Stimulated activated CD8-positive, alpha-beta memory T cell treated with anti-CD3 and anti-CD28 coated beads, Interleukin-2, amount 100 ng/mL, for 48 hours (primary cell): ENCODE measurements at places on chromosomes 7 and 10.

GRCh38 chr10:69640196-69640980, 10.3 kb downstream of the FAM241B start:
- no peak for DNase-seq

DNA sequence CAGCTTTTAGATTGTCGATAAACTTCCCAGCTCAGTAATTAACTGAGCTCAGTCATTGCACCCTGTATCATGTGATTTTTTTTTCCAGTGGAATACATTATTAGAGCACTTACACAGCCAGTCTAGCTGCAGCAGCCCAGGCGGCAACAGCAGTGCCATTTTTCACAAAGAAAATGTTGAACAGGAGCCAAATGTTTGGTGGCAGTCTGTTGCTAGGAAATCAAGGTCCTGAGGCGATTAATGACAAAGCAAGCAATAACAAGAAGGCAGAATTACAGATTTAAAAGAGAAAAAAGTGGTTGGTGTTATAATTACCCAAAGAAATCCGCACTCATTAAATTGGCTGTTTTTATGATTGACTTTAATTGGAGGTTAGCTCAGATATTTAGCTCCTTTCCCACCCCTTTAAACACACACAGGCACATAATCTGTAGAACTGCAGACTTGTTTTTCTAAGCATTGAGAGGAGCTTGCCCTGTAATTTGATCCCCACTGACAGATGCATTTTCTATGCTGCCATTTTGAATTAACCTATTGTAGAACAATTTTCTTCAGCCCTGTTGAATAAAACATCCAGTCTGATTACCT, 267.4 kb downstream of the ADK start:
- no peak for DNase-seq

DNA sequence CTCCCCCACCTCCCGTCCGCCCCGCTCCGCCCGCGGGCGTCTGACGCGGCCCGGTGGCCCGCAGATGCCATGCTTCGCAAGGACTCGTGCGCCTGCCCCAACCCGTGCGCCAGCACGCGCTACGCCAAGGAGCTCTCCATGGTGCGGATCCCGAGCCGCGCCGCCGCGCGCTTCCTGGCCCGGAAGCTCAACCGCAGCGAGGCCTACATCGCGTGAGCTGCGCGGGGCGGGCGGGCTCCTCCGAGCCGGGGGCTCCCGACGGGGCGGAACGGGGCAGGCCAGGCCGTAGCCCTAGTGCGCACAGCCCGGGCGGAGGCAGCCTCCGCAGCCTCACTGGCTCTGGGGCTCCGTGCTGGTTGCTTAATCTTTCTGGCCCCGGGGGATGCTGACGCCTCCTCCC, 2.8 kb downstream of the ASIC3 start:
- DNase-seq = peak; percentile 27

DNA sequence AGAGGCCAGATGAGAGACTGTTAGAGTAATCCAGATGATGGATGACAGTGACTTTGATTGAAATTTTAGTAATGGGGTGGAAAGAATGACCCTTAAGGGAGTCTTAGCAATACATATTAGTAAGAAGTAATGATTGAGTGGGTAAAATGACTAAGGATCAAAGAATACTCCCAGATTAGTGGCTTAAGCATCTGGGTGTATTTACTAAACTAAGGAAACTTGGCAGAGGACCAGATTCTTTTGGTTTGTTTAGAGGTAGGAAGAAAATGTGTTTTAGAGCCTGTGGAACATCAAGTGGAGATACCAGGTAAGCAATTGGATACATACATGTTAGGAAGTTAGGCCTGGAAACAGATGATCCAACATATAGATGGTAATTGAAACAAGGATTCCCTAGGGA, 58.8 kb upstream of the ADRA2A start:
- no peak for DNase-seq

- DNase-seq = no peak
Observed at GRCh38 chr10:48651839-48652238, 32.8 kb upstream of the WDFY4 start.

GRCh38 chr10:43361547-43362190, 9.8 kb upstream of the FXYD4 start:
- DNase-seq = no peak

DNA sequence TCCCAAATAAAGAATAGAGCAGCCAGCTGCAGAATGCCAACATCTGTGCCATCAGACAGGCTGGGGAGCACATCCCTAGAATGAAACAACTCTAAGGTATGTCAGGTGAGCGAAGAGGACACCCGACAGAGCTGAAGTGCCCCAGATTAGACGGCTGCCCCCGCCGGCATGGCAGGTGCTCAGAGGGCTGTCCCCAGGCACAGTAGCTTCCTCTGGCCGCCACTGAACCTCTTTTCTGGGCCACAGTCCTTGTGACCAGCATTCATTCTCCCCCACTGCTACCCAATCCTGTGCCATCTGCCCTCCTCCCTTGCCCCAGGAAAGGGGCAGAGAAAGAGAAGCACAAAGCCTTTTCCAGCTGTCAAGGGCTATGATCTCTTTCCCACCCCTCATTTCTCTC, 41.7 kb downstream of the RGS10 start:
- no peak for DNase-seq

DNA sequence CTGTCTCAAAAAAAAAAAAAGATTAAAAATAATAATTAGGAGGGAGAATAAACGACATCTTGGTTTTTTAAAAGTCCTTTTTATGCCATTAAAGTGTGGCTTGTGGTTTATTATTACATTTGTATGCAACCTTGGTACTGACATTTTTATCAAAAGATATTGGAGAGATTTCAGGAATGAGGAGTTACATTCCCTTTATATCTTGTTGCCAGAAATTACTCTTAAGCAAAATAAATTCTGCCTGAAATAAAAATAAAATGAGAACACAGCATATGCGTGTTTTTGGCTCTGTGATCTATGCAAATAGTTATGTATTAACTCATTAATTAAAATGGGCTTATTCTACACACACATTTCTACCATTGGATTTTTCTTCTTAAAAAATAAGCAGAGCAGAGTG, 202.4 kb downstream of the BICC1 start:
- DNase-seq = no peak

DNA sequence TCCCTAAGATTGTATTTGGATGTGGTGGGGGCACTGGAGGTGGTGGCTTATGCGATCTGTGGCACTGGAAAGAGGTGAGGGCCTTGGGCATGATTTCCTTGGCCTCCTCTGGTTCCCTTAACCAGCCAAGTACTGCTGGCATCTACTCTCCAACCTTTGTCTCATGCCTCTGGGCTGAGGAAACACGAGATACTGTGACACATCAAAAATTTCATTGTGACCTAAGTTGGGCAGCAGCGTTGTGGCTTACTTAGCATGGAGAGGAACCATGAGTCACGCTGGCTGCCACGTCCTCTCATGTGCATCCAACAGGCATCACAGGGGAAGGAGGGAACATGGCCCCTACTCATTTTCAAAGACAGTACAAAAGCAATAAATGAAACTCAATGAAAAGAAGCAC, 29.7 kb upstream of the GSDME start:
- peak; percentile 6 for DNase-seq

DNA sequence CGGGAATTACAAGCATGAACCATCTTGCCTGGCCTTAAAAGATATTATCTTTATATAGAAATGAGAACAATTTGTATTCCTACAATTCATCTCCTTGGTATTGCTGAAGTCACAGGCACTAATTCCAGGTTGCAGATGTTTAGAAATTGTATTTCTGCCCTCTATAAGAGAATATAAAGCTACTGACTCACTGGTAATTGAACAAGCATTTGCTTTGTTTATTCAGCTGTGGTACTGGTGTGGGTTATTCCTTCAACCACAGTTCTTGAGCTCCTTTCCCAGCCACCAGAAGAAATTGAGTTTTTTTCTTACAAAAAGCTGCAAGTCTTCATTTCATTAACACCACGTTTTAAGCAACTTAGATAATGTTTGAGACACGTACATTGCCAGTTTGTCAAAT, 29.0 kb upstream of the MPP7 start:
- DNase-seq = no peak

GRCh38 chr7:114180556-114181266, 233.9 kb upstream of the FOXP2 start:
- no peak for DNase-seq

GRCh38 chr10:69955897-69956740, 96.5 kb upstream of the MACROH2A2 start:
- no peak for DNase-seq

- no peak for DNase-seq
Observed at GRCh38 chr10:3926675-3927525, 141.9 kb upstream of the KLF6 start.

- no peak for DNase-seq
Observed at GRCh38 chr7:128108641-128109423, 77.6 kb upstream of the LRRC4 start.

- no peak for DNase-seq
Observed at GRCh38 chr10:28914701-28915100, 237.4 kb downstream of the BAMBI start.

DNA sequence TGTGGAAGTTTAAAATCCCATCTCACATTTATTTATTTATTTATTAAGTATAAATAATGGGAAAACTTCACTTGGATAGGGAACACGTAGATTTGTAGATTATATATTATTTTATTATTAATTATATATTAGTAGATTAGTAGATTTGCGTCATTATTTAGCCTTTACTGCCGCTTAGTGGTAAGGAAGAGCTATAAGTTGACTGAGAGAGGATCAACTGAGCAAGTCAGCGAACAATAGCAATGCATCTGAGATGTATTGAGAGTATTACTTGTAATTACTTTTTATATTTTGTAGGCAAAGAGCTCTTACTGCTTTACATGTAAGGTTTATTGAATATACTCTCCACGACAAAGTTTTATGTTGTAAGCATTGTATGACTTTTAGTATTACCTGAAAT, 244.5 kb upstream of the ANKRD30A start:
- no peak for DNase-seq

GRCh38 chr10:91007655-91008054, 86.8 kb upstream of the ANKRD1 start:
- no peak for DNase-seq

DNA sequence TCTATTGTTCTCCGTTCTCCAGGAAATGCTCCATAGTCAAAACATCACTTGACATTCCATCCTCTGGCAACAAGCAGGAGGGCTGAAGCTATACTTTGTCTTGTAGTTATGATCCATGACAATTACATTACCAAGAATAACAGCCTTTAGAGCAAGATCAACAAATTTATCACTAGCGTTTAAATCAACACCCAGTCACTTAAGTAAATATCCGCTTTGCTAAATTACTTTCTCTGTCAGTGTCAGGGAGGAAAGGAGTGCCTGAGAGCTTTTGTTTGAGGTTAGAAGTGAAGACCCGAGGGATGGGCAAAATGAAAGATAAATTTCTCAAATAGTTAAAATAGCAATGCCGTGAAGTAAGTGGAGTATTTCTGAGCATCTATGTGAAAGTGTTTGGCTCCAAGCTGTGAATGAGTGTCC, 236.1 kb upstream of the BMPER start:
- no peak for DNase-seq

GRCh38 chr7:140675726-140676125, 3.0 kb downstream of the ADCK2 start:
- no peak for DNase-seq

GRCh38 chr10:32621969-32622368, 176.0 kb downstream of the CCDC7 start:
- no peak for DNase-seq

GRCh38 chr10:30704026-30704600, 74.6 kb upstream of the LYZL2 start:
- no peak for DNase-seq

- DNase-seq = no peak
Observed at GRCh38 chr7:130084037-130084875, 13.9 kb downstream of the KLHDC10 start.

DNA sequence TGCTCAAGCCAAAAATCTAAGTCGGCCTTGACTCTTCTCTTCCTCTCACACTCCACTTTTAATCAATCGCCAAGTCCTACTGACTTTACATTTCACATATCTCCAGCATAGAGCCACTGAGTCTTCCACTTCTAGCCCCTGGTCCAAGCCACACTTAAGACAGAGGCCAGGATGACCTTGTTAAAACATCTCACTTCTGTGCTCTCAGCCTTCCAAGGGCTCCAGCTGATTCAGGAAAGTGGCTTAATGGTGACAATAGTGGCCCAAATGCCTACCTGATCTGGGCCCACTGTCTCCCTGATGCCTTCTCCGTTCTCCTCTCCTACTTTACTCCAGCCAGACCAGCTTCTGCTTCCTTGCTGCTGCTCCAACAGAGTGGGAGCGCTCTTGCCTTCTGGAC, 4.4 kb downstream of the TBATA start:
- no peak for DNase-seq

DNA sequence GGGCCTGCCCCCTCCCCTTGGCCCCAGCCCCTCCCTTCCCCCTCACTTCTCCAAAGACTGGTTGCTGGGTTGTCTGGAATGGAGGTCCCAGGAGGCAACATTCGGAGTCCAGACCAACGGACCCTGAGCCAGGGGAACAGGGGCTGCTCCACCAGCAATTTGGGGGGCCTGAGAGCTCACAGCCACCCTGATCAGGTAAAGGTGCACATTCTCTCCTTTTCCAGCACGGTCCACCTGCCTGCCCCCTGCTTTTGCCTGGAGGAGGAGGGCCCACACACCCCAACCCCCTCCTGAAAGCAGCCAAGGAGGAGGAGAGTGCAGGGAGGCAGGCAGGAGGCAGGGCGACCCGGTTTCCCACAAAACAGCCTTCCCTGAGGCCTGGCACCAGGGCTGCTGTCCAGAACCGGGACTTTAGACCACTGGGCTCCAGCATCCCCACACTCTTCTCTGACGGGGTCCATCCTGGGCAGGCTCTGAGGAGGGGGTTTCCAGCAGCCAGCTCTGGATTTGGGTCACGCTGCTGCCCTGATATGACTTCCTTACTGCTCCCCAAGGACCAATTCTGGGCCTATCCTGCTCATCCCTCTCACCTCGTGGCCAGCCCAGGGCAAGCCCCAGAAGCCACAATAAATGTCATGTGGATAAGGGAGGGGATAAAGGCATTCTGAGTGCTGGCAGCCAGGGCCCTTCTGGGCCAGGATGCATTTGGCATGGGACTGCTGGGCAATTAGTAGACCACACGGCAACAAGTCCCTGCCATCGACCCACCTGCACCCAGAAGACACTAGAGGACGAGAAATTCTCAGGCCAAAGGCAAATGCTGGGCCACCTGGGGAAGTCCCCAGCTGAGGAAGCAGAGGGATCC, 1.1 kb upstream of the CAMK2B start:
- no peak for DNase-seq

GRCh38 chr10:73634421-73634820, 6.9 kb downstream of the MYOZ1 start:
- DNase-seq = no peak

DNA sequence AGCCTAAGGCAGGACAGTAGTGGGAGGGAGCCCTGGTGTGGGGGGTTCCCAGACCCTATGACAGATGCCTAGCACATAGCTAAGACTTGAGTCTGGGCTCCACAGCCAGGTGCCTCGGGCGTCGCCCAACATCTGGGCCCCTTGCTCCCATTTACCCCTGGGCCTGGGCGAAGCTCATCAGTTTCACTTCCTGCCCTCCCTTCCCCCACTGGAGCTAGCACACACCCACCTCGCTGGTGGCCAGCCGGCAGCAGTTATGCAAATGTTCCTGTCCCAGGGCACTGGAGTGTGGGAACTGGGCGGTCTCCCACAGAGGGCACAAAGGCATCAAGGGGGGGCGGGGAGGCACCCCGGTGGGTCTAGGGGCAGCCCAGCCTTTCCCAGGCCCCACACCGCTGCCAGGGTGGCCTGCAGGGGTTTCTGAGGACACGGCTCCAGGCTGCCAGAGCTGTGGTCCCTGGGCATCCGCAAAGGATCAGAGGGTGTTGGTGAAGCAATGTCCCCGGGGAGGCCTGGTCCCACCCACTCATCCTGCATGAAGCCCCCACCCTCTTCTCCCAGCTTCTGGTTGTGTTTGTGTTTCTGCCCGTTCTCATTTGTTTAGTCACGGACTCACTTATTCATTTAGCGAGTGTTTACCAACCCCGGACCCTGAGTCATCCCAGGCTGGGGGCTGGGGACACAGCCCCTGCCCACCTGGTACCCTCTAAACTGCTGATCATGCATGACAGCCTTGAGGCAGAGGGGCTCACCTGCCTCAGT, 20.4 kb downstream of the SH2B2 start:
- no peak for DNase-seq
